ENCODE measurements at places on chromosomes 5 and 9. TPM values are rescaled to one million over a fixed set of nuclear protein-coding genes. Genes with fewer than 3 reads are reported as not detected.

DNA sequence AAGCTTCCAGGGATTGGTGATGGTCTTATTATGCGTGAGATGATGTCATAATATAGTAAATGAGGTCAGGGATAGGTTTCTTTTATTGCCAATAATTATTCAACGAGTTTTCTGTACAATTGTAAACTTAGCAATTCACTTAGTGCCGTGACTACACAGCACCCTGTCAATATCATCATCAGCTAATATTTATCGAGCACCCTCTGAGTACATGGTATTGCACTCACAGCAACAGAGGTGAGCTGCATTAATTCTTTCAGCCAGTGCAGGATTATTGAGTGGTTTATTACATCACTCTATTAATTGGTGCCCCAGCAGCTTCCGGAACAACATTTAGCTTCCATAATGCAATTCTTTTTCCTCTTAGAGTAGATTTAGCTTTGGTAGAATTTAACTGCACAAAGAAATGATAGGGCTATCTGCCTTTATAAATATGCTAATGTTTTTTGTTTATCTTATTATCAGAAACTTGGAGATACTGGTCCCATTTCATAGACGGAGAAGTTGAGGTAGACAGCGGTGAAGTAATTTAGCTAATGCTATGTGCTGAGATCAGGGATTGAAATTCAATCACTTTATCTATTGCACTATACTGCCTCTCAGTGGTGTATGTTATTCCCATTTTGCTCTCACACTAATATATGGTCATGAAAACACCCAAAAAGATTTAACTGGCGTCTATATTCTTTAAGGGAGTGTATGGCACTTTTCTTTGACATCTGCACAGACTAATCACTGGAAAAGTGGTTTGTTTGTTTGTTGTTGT, 726.1 kb upstream of the WWC1 start:
- DNase-seq, result no peak

GRCh38 chr9:135066291-135066690, 21.2 kb upstream of the OLFM1 start:
- no peak for DNase-seq

- peak; percentile 80 for DNase-seq
Observed at GRCh38 chr9:19127871-19128500, 694 bp upstream of the PLIN2 start.

GRCh38 chr9:123816817-123817472, 113.0 kb downstream of the DENND1A start:
- no peak for DNase-seq

DNA sequence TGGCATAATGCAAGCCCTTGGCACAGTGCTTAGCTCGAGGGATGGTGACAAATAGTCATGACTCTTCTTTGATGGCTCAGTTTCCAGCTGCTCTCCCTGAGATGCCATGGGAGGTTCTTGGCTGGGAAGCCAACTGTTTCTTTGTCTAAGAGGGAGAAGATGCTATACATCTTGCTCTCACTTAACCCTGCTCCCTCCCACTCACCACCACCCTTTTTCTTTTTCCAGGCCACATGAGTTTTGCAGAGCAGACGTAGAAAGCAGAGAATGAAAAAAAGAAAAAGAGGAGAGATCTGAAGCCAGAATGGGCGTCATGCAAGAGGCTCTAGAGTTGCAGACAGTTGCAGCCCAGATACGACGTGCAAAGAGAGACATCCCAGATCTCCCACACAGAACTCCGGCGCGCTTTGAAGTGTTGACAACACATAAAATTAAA, 160.5 kb downstream of the FGF18 start:
- DNase-seq, result no peak

DNA sequence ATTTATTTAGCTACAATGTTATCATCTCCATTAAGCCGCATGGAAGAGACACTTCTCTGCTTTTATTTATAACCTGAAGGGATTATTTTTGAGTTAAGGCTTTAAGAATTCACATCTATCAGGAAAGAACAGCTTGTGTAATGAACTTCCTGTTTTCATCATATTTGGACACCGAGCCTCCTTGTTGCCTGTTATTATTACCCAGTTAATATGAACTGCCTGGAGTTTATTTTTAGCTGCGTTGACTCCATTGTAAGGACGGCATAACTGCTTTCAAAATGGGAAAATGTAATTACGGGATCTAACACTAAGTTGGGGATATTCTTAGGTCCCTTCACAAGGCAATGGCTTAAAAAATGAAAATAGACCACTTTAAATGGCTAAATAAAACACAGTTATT, 89.0 kb upstream of the NR4A3 start:
- DNase-seq, result no peak

DNA sequence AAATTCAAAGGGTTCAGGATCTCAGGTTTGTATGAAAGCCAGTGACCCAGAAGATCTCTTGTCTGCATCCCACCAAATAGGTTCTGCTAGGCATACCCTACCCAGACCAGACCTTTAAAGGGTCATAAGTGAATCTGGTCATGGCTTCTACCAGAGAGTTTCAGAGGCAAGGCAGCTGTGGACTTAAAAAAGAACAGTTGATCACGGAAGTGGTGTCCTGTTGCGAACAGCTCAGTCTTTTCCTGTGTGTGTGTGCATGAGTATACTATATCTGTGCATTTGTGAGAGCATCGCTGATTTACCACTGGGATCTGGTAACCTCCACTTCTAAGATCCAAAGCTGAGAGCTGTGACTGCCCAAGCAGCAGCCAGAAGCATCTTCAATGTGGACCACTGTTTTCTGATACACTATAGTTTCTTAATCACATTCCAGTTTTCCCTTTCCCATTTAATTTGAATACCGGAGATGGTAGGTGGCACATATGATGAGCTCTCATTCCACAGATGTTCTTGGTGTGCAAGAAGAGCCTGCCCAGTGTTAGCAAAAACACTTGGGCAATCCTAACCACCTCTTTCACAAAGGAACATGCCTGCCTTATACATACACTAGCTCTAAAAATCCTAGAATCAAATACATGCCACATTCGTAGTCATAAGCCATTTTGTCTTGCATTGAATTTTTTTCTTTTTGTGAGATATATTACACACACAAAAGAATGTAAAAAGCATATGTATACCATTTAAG, 36.2 kb upstream of the OR2S2 start:
- peak; percentile 25 for DNase-seq

- DNase-seq, result no peak
Observed at GRCh38 chr9:133761641-133762248, 23.6 kb upstream of the SARDH start.

GRCh38 chr9:130267930-130268329, 2.4 kb downstream of the HMCN2 start:
- no peak for DNase-seq

GRCh38 chr9:110443146-110443865, 105.6 kb upstream of the TXNDC8 start:
- DNase-seq, result no peak

Gene GRAMD2B
- 9.2 TPM for total RNA-seq

Gene ACER2
- 1.3 TPM for total RNA-seq

Gene NDST1
- total RNA-seq, result 3.9 TPM

Gene ERBIN
- total RNA-seq, result 29.2 TPM

Gene MEIKIN
- not detected for total RNA-seq

Gene PCDHGB7
- 0.12 TPM for total RNA-seq

Gene SPINK14
- not detected for total RNA-seq
